ENCODE measurements at places on chromosomes 4 and X.

DNA sequence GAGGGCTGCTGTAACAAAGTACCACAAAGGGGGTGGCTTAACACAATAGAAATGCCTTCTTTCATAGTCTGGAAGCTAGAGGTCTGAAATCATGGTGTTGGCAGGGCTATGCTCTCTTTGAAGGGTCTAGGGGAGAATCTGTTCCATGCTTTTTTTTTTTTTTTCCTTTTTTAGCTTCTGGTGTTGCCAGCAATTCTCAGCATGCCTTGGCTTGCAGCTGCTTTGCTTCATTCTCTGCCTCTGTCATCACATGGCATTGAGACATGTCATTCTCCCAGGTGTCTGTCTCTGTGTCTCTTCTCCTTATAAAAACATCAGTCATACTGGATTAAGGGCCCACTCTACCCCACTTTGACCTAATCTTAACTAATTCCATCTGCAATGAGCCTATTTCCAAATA lies 78.6 kb upstream of the BOD1L1 start:
- DNase-seq, result no peak

DNA sequence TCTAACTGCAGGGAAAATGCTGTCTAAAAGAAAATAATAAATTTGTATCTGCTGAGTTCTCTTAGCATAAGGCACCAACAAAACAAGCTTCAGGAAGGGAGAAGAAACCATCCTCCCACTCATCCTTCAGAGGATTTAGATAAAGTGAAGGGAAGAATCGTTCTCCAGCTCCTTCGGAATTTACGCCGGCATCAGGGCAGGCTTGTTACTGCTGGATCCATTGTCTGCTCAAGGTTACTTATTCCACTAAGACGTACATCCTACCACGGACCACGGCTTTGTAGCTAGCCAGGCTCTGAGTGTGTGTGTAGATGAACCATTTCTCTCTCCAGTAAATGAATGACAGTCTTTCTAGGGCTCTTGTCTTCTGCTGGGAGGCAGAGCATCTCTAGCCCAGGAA lies 60.4 kb downstream of the HAND2 start:
- DNase-seq, result no peak

DNA sequence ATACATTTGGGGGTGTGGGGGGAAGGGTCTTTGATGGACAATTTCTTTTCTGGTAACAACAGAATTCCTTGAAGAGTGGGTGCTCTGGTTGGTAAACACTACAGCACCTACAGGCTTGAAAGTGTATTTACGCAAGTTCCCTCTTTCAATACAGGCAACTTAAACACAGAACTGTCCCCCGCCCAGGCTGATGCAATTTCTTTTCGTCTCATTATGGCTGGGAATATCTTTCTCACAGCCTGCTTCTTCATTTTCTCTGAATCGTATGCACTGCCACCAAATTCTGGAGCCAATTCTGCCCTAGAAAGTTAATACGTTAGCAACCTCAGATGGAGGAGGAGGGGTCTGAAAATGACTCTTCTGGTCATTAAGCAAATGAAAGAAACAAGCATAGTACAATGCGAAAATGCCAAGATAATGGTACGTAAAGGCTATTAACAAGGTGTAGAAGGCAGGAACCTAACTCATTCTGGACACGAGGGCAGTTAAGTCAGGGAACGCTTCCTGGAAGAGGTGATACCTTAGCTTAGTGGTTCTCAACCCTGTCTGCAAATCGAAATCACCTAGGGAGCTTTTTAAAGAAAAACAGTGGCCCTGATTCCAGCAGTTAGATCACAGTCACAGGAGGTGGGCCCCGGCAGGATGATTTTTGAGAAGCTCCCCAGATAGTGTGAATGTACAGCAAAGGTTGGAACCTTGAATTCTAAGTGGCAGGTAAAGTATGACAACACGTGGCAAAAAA lies 1.0 kb downstream of the AGA start:
- DNase-seq, result no peak

DNA sequence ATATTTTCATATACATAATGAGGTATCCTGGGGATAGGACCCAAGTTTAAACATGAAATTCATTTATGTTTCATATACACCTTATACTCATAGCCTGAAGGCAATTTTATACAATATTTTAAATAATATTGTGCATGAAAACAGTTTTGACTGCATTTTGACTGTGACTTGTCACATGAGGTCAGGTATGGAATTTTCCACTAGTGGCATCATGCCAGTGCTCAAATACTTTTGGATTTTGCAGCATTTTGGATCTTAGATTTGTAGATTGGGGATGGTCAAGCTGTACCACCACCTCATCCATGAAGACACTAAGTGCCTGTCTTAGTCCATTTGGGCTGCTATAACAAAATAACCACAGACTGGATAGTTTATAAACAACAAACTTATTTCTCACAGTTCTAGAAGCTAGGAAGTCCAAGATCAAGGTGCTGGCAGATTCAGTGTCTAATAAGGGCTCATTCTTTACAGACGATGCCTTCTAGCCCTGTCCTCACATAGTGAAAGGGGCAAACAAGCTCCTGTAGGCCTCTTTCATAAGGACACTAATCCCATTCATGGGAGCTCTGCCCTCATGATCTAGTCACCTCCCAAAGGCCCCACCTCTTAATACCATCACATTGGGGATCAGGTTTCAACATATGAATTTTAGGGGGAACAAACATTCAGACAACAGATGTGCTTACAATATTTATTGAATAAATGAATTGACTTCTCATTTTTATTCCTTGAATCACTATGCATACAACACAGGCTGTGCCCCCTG lies 9.4 kb downstream of the NUDT6 start:
- DNase-seq, result no peak

GRCh38 chr4:71784569-71785197 lies 804 bp upstream of the GC start:
- no peak for DNase-seq

DNA sequence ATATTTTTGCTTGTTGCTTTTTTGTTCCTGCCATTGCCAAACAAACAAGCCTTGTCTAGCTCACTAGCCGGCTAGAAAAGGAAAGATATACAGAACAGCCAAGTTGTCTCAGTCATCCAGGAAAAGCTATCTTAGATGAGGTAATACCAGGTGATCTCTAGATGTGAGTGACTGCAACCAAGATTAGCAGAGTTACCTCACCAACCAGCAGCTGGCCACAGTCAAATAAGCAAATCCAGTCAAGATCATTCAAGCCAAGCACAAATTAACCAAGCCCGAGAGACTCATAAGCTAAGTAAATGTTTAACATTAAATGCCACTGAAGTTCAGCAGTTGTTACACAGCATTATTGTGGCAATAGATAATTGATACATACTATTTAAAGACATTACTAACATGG lies 108.6 kb downstream of the CENPC start:
- no peak for DNase-seq

GRCh38 chr4:110046588-110047049 lies 133.9 kb downstream of the EGF start:
- DNase-seq, result no peak

DNA sequence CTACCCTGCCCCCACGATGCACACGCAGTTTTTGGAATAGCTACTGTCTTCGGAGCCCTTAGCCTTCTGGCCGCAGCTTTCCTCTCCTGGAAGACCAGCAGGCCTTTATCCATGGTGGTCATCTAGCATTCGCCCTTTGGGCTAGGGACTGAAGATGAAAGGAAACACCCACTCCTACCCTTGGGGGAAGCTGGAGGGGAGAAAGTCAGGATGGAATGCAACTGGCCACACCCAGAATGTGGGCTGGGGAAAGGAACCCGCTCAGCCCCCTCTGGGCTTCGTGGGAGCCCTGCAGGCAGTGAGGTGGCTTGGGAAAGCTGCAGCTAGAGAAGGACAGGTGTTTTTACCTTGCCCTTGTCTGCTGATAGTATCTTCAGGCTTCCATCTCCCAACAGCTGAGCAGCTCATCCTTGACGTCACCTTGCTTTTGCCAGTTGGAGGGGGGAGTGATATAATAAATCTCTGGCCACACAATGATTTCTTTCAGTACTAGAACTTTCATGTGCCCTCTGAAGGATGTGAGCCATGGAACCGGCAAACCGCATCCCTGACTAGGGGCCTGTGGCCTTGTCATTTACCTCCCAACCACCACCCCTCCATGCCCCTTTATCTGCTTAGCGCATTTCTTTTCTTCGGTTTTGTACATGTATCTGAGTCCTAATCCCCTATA lies 59.0 kb downstream of the ELF4 start:
- DNase-seq, result no peak

DNA sequence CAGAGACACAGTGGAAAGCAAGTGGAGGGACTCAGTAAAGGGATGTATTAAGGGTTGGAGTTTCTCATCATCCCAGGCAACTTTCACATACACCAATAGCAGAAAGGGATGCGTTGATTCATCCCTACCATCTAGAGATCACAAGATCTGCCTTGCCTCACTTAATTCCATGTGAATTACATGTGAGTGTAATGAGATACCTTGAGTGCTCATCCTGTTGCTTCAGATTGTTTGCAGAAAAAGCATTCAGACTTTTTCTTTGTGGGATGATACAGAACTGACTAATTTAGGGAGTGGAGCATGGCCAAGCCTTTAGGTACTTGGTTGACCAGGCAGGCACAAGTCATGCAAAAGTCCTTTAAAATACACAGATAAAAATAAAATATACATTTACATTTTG lies 124.8 kb upstream of the SLIT2 start:
- no peak for DNase-seq

- no peak for DNase-seq
Observed at GRCh38 chr4:42942216-42942615, 49.7 kb downstream of the GRXCR1 start.

- no peak for DNase-seq
Observed at GRCh38 chr4:184215709-184216328, 1.9 kb downstream of the ENPP6 start.

DNA sequence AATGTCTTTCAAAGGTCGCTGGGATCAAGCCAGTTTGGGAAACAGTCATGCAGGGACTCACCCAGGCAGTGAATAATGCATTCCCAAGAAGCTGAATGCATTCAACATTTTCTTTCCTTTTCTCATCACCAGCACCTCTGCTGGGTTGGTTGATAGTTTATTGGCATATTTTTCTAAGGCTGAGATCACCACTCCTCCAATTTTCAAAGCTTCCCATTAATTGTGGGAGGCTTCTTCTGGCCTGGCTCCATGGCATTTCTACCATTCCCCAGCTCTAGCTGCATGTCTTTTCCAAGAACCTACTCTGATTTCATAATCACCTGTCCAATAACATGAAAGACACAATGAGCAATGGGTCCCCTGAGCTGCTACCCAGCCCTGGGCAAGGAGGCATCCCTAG lies 35.8 kb downstream of the CHRDL1 start:
- no peak for DNase-seq

DNA sequence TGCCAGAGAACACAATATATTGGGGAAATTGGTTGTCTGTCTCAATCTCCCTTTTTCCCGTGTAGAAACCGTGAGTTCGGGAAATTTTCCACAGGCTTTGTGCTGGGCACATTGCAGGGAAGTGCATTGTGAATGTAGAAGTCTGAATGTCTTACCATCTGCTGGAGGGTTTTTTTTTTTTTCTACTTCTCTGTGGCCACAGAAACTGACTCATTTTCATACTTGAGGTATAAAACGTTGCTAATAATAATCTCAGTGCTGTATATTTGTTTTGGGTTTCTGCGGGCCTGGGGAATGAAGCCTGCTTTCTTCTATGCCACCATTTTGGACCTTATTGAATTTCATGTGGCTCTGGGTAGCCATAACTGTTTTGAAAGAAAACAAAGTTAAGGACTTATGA lies 1001.2 kb downstream of the STIM2 start:
- no peak for DNase-seq

DNA sequence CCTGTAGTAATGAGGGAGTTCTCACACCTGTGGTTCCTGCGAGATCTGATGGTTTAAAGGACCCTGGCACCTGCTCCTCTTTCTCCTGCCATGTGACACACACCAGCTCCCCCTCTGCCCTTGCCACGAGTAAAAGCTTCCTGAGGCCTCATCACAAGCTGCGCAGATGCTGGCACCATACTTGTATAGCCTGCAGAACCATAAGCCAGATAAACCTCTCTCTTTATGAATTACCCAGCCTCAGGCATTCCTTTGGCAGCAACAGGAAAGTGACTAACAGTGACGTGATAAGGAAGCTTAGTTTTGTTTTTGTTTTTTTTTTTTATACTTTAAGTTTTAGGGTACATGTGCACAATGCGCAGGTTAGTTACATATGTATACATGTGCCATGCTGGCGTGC lies 130.9 kb downstream of the AFAP1 start:
- DNase-seq, result no peak

- DNase-seq, result no peak
Observed at GRCh38 chr4:24433515-24434214, 150.7 kb downstream of the DHX15 start.

GRCh38 chrX:34659575-34659974 lies 2.5 kb upstream of the TMEM47 start:
- DNase-seq, result no peak

- DNase-seq, result no peak
Observed at GRCh38 chrX:136999024-136999423, 34.8 kb downstream of the GPR101 start.

- DNase-seq, result peak; percentile 6
Observed at GRCh38 chrX:25968920-25969319, 169.2 kb upstream of the MAGEB18 start.

- no peak for DNase-seq
Observed at GRCh38 chr4:8396762-8397406, 43.6 kb downstream of the ACOX3 start.

GRCh38 chr4:122170775-122171174 lies 18.6 kb downstream of the BLTP1 start:
- DNase-seq, result no peak

- no peak for DNase-seq
Observed at GRCh38 chr4:184890499-184890898, 64.7 kb upstream of the ACSL1 start.

- no peak for DNase-seq
Observed at GRCh38 chr4:125522992-125523391, 208.2 kb downstream of the FAT4 start.

- DNase-seq, result no peak
Observed at GRCh38 chr4:83636930-83637329, 101.0 kb downstream of the GPAT3 start.

Data from NCI-H2081 treated with DMSO at 0.1 percent for 48 hours (cell line).